ENCODE measurements at places on chromosomes 11 and 22.

DNA sequence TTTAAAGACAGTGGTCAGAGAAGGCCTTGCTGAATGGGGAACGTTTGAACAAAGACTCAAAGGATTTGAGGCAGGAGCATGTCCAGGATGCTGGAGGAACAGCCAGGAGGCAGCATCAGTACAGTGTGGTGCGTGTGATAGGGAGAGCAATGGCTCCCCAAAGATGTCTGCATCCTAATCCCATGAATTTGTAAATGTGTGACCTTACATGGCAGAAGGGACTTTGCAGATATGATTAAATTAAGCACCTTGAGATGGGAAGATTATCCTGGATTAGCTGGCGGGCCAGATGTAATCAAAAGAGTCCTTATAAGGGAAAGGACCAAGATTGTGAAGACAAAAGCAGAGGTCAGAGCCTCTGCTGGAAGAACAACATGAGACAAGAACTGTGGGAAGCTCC lies 24.6 kb upstream of the FAT3 start:
- DNase-seq: no peak

- DNase-seq: no peak
Measured at GRCh38 chr11:126878913-126879482, 121.6 kb downstream of the KIRREL3 start.

- no peak for DNase-seq
Measured at GRCh38 chr11:95919514-95919913, 4.4 kb downstream of the MTMR2 start.

DNA sequence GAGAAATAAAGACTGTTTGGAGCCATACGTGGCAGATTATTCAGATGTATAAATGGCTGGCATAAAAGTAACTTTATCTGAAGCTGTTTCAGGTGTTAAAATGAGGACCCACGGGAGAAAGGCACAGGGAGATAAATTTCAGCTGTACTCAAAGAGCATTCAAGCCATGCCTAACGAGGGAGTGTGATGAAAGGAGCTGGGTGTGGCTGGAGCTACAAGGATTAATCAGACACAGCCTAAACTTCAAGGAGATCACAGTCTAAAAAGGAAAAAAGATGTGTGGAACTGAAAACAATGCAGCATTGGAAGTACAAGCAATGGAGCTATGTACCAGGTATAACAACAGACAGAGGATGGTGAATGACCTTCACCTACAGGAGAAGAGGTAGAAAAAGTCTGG lies 120.8 kb upstream of the APOA1 start:
- DNase-seq: no peak

DNA sequence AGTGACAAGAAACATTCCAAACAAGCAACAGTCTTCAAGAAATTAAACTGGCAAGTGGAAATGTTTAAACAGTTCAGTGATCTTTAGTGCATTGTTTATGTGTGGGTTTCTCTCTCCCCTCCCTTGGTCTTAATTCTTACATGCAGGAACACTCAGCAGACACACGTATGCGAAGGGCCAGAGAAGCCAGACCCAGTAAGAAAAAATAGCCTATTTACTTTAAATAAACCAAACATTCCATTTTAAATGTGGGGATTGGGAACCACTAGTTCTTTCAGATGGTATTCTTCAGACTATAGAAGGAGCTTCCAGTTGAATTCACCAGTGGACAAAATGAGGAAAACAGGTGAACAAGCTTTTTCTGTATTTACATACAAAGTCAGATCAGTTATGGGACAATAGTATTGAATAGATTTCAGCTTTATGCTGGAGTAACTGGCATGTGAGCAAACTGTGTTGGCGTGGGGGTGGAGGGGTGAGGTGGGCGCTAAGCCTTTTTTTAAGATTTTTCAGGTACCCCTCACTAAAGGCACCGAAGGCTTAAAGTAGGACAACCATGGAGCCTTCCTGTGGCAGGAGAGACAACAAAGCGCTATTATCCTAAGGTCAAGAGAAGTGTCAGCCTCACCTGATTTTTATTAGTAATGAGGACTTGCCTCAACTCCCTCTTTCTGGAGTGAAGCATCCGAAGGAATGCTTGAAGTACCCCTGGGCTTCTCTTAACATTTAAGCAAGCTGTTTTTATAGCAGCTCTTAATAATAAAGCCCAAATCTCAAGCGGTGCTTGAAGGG lies 6.0 kb downstream of the MALAT1 start:
- no peak for DNase-seq

GRCh38 chr11:129734654-129735053 lies 81.0 kb upstream of the TMEM45B start:
- no peak for DNase-seq

- DNase-seq: no peak
Measured at GRCh38 chr11:41996533-41996932, 537.1 kb upstream of the LRRC4C start.

DNA sequence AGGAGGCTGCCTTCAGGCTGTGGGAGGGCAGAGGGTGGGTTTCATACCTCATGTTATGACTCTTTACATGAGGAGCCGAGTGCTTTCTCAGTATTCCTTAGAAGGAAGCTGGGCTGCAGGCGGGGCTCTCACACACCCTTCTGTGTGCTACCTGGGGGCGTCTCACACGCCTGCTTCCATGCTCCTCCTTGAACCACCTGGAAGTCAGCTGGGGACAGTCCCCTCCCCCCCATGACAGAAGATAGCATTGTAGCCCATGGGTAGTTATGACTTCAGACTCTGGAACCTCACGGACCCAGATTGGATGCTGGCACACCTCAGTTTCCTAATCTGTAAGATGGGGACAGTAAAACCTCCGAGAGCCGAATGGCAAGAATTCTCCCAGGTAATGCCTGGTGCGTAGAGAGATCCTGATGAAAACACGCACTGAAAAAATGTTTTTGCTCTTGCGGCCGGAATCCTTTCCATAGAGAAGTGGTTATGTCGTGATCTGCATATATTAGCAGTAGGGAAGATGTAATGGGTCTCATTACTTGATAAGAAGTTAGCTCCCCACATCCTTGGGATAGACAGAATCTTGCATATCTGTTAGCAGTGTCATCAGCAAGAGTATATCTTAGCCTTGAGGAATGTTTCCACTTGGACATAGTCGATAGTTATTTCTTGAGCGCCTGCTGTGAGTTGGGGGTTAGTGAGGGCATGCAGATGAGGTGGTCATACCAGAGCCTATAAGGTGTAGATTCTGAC lies 4.9 kb downstream of the DAGLA start:
- no peak for DNase-seq

GRCh38 chr11:118434553-118435289 lies 1.6 kb upstream of the KMT2A start:
- DNase-seq: peak; percentile 56

GRCh38 chr22:38437416-38437815 lies 17.6 kb downstream of the KCNJ4 start:
- no peak for DNase-seq

- DNase-seq: no peak
Measured at GRCh38 chr11:69414773-69415187, 66.7 kb upstream of the LINC01488 start.

GRCh38 chr22:17782621-17783020 lies 8.4 kb upstream of the BID start:
- no peak for DNase-seq

- DNase-seq: no peak
Measured at GRCh38 chr11:109972181-109972715, 120.9 kb upstream of the ZC3H12C start.

DNA sequence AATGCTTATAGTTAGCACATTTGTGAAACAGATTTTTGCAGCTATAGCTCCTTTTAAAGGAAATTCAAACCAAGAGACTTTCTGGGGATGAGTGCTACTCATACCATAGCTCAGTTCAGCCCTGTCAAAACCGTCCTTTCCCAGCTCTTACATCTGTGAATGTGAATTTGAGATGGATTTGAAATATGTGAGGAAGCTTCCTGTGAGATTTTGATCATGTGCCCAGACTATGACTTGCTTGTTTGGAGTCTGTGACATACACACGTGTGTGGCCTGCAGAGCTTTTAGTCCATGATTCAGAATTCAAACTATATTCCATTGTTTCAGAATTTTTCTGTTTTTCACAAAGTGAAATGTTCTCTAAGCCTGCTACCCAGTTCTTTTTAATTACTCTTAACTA lies 4.4 kb upstream of the MMP1 start:
- DNase-seq: no peak

GRCh38 chr11:8959546-8960166 lies 4.6 kb downstream of the TMEM9B start:
- DNase-seq: peak; percentile 31

GRCh38 chr11:129375751-129376657 lies at the start of gene BARX2:
Gene BARX2 (plus strand): TSS chr11:129375848. CDS start chr11:129376036, 188 bp downstream.
- no peak for DNase-seq

DNA sequence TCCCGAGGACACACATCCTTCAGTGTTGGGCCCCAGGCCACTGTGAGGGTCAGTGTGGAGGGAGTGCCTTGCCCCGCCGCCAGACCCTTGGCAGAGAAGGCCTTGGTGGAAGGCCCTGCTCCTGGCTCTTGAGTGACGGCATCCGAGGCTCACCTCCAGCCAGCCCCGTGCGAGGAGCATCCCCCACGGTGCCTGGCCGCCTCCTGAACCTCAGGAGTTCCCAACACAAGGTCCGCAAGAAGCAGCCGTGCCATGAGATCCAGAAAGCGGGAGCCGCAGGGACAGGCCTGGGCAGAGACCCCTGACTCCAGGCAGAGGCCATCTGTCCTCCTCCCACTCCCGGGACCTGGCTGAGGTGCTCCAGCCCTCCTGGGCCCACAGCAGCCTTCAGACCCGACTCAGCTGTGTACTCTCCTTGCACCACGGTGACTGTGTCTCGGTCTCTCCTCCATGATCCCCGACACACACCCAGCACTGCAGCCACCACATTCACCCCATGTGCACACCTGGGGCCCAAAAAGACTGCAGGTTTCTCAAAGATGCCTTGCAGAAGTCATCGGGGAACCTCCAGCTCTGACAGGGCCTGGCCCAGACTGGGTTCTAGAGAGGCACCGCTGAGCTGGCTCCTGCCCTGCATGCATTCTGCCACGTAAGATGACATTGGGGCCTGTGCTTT lies 870.2 kb downstream of the BRD1 start:
- DNase-seq: no peak

- no peak for DNase-seq
Measured at GRCh38 chr11:67472882-67473281, 3.8 kb upstream of the TMEM134 start.

DNA sequence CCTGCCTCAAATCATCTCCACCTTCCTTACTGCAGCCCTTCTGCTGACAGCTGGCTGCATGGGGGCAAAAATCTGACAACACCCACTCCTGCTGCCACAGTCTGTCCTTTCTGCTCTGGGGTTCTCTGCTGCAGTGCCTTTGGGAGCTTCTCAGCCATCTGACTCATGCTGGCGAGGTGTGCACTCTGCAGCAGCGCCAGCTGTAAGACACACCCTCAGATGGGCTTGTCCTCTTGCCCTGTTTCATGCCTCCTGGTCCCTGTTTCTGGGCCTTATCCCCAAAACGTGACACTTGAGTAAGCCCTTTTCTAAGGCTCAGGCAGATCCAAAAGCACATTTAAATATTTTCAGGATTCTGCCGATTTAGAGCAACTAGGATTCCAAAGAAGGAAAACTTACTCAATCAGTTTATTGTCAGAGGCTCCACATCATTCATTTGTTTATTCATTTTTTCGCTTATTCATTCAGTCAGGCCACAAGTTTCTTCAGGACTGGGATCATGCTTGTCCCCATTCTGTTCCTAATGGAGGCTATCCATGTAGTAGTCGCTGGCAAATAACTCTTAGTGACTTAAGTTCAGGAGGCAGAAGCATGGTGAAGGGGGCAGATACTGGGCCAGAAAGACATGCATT lies 60.2 kb downstream of the SMIM38 start:
- no peak for DNase-seq

DNA sequence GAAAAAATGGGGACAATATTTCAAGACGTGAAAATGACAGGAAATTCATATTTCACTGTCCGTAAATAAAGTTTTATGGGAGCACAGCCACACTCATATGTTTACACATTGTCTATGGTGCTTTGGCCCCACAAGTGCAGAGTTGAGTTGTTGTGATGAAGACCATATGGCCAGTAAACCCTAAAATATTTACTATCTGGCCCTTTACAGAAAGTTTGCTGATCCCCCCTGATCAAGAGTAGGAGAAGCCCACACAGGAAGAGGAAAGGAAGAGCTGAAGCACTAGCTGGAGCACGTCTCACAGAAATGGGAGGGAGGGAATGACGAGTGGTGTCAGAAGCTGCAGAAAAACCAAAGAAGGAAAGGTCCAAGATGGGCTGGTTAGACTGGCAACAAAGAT lies 78.8 kb downstream of the TNRC6B start:
- DNase-seq: no peak

- no peak for DNase-seq
Measured at GRCh38 chr11:110318638-110319404, 22.4 kb upstream of the RDX start.

- peak; percentile 75 for DNase-seq
Measured at GRCh38 chr11:62545437-62546243, 966 bp downstream of the AHNAK start.

GRCh38 chr11:66641834-66642233 lies 3.3 kb downstream of the RBM4 start:
- no peak for DNase-seq

- peak; percentile 39 for DNase-seq
Measured at GRCh38 chr11:17277024-17277584, 565 bp downstream of the NUCB2 start.

GRCh38 chr22:38967451-38968450 lies 10.3 kb downstream of the APOBEC3A start:
- no peak for DNase-seq

All from CD4-positive, alpha-beta T cell treated with Interleukin-6 for 4 hours (primary cell).